Chondrocyte (in vitro differentiated cells): ENCODE measurements at places on chromosomes 2 and 18. TPM values are rescaled to one million over a fixed set of nuclear protein-coding genes. Genes with fewer than 3 reads are reported as not detected.

IL1F10 gene
- total RNA-seq = not detected in 3 replicates

ITGB6 gene
- 2.0 to 2.3 TPM (median 2.2 TPM) in 3 replicates for total RNA-seq

DNA sequence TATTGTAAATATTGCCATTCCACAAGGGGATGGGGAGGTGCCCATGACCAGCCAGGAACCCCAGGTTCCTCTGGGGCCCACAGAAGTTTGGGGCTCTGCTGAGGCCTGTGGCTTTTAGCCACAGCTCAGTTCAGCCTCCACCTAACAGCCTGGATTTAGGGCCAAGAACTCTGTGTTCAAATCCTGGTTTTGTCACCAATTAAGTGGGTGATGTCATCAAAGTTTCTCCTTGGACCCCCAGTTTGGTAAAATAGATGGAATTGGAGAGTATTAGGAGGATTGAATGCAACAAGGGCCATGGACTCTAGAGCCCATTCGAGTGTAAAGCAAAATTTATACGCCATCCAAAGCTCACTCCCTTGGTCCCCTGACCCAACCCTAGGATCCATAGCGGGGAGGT, 3.2 kb upstream of the FEV start:
- DNase-seq = peak; percentile 24

GRCh38 chr2:172299741-172300140, 127.6 kb upstream of the ITGA6 start:
- DNase-seq = no peak

- no peak for DNase-seq
Measured at GRCh38 chr18:39113790-39114189, 1548.2 kb upstream of the CELF4 start.

- no peak for DNase-seq
Measured at GRCh38 chr2:241799522-241800197, 9.3 kb upstream of the NEU4 start.
